Fibroblast of skin of left quadriceps (primary cell): ENCODE measurements at places on chromosomes 6 and 20.

DNA sequence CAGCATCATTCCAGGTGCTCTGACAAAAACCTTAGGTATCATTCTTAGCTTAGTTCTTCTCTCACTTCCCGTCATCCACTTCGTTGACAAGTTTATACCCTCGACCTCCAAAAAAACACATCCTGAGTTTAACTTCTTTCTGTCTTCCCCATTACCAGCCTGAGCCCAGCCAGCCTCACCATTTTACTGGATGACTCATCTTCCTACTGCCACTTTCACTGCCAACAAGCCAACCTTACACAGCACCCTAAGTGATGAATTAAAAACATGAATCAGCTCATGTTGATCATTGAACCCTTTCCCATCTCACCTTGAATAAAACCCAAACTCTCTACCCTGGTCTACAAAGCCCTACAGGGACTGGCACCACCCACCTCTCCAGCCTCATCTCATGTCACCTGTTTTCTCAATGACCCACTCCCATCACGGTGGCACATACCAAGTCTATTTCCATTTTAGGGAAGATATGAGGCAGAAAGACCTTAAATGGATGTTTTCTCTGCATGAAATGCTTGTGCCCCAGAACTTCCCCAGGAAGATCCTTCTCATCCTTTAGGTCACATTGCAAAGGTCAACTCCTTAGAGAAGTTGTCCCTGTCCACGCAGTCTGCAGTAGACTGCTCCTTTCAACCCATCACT lies 9.9 kb upstream of the UST start:
- DNase-seq, result no peak

- no peak for DNase-seq
Observed at GRCh38 chr6:55448451-55448850, 121.2 kb downstream of the GFRAL start.

- DNase-seq, result no peak
Observed at GRCh38 chr6:141467881-141468280, 664.8 kb upstream of the GJE1 start.

- no peak for DNase-seq
Observed at GRCh38 chr6:118724211-118724610, 72.8 kb upstream of the CEP85L start.

- DNase-seq, result no peak
Observed at GRCh38 chr20:50187403-50188051, 3.1 kb upstream of the CEBPB start.

- no peak for DNase-seq
Observed at GRCh38 chr6:157911786-157912185, 69.9 kb upstream of the SYNJ2 start.
